ENCODE measurements at places on chromosomes 5 and 9.
A peak's percentile ranks its signal among the peaks of the same experiment; 100 is the strongest.

GRCh38 chr9:71647094-71647591 lies 121.2 kb downstream of the CEMIP2 start:
- H3K4me3 ChIP-seq: no peak overlapping the region
- H3K27ac ChIP-seq: peak overlapping the region; percentile 37
- no peaks in the 10 kb centered on the region for H3K36me3 ChIP-seq
- H3K27me3 ChIP-seq: no peaks in the 10 kb centered on the region

DNA sequence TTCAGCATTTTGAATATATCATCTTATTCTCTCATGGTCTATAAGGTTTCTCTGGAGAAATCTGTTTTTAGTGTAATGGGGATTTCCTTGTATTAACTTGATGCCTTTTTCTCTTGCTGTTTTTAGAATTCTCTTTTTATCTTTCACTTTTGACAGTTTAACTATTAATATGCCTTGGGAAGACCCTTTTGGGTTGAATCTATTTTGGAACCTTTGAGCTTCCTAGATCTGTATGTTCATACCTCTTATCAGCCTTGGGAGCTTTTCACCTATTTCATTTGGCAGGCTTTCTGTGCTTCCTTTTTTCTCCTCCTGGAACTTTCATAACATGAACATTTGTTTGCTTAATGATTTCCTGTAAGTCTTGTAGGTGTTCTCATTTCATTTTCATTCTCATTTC lies 22.2 kb downstream of the RCL1 start:
- no peak overlapping the region for H3K4me3 ChIP-seq
- H3K27ac ChIP-seq: peak overlapping the region; percentile 38
- H3K36me3 ChIP-seq: no peaks in the 10 kb centered on the region
- peaks cover 11% of the 10 kb centered on the region for H3K4me1 ChIP-seq

- no peak overlapping the region for H3K4me3 ChIP-seq
- no peaks in the 10 kb centered on the region for H3K27me3 ChIP-seq
- H3K36me3 ChIP-seq: no peaks in the 10 kb centered on the region
- no peaks in the 10 kb centered on the region for H3K4me1 ChIP-seq
Measured at GRCh38 chr9:69494763-69495162, 169.7 kb downstream of the ENTREP1 start.

DNA sequence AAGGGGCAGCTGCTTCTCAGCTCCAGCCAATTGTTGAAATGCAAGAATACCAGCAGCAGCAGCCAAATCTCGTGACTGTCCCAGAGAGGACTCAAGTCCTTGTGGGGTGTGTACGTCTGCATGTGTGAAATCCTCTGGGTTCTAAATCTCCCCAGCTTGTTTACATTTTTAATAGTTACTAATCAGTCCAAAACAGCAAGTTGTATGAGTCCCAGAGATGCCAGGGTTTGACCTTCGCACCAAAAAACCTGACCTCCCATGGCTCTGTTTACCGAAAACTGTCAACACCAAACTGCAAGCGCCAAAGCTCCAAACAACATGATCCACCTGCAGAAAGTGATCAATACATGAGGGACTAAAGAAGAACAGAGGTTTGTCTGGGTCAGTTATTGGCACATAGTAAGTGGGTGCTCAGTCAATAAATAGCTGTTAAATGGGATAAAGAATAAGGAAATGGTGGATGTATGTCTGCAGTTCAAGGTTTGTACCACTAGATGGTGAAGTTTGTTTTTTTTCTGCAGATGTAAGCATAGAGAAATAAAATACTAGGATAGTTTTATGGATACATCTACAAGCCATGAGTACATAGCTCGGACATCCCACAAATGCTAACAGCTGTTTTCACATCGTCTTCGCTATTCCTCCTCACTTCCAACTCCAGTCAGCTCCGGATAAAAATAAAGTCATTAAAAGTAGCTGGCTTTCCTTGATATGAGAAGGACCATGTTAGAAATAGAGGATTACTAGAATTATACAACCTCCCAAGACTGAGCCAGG lies 85.3 kb upstream of the ADRB2 start:
- H3K27ac ChIP-seq: no peak overlapping the region
- no peak for DNase-seq
- H3K36me3 ChIP-seq: no peaks in the 10 kb centered on the region
- peaks cover 10% of the 10 kb centered on the region for H3K4me1 ChIP-seq
- no peaks in the 10 kb centered on the region for H3K27me3 ChIP-seq
- H3K4me3 ChIP-seq: no peak overlapping the region

DNA sequence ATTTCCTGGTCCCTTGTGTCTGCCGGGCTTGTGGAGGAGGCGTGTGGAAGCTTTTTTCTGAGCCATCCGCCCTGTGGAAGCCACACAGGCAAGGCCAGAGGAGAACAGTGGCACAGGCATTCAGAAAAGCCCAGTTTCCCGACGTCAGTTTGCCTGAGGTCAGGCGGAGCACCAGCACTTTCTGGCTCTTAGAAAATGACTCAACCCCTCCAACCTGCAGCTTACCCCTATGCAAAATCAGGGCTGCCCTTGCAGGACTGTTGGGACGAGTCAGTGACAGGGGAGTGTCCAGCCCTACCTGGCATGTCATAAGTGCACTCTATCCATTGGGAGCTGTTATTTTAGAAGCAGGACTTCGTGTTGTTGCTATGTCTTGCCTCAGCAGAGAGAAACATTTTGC lies 216.0 kb downstream of the NR3C1 start:
- H3K27ac ChIP-seq: no peak overlapping the region
- peaks cover 9% of the 10 kb centered on the region for H3K4me1 ChIP-seq
- DNase-seq: no peak
- H3K36me3 ChIP-seq: no peaks in the 10 kb centered on the region
- H3K27me3 ChIP-seq: no peaks in the 10 kb centered on the region

GRCh38 chr9:124869986-124870560 lies 8.1 kb downstream of the ARPC5L start:
- peaks cover 21% of the 10 kb centered on the region for H3K36me3 ChIP-seq
- H3K27me3 ChIP-seq: no peaks in the 10 kb centered on the region
- DNase-seq: peak; percentile 84
- H3K27ac ChIP-seq: peak overlapping the region; percentile 97
- H3K4me3 ChIP-seq: peak overlapping the region; percentile 78

- no peak overlapping the region for H3K4me3 ChIP-seq
- H3K27ac ChIP-seq: no peak overlapping the region
- no peaks in the 10 kb centered on the region for H3K36me3 ChIP-seq
- H3K4me1 ChIP-seq: no peaks in the 10 kb centered on the region
Measured at GRCh38 chr5:64149857-64150521, 15.7 kb upstream of the RNF180 start.

GRCh38 chr5:35822511-35822910 lies 34.2 kb upstream of the IL7R start:
- H3K4me1 ChIP-seq: no peaks in the 10 kb centered on the region
- DNase-seq: no peak
- H3K27me3 ChIP-seq: no peaks in the 10 kb centered on the region
- H3K36me3 ChIP-seq: no peaks in the 10 kb centered on the region
- H3K27ac ChIP-seq: no peak overlapping the region

- no peaks in the 10 kb centered on the region for H3K4me1 ChIP-seq
- no peak for DNase-seq
- no peaks in the 10 kb centered on the region for H3K36me3 ChIP-seq
- H3K4me3 ChIP-seq: no peak overlapping the region
Measured at GRCh38 chr9:21681641-21682040, 120.8 kb upstream of the MTAP start.

DNA sequence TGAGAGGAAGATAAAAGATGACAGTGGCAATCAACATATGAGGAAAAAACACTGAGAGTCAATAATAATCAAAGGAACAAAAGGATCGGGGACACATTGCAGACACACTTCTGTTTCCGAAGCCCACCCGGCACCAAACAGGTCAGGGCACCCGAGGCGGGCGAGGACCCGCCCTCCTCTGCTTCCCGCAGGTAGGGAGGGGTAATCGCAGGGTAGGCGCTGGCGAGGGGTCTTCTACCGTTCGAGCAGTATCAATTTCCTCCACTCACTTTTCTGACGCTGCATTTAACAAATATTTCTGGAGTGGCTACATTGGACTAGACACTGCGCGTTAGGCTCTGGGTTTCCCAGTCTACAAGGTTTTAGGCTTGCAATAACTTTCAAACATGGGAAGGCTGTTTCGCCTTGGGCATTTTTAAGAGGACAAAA lies 1.3 kb downstream of the TXN start:
- H3K27ac ChIP-seq: peak overlapping the region; percentile 97
- H3K27me3 ChIP-seq: no peaks in the 10 kb centered on the region
- H3K4me1 ChIP-seq: peaks cover 28% of the 10 kb centered on the region
- DNase-seq: no peak
- peak overlapping the region; percentile 94 for H3K4me3 ChIP-seq
- H3K36me3 ChIP-seq: no peaks in the 10 kb centered on the region

DNA sequence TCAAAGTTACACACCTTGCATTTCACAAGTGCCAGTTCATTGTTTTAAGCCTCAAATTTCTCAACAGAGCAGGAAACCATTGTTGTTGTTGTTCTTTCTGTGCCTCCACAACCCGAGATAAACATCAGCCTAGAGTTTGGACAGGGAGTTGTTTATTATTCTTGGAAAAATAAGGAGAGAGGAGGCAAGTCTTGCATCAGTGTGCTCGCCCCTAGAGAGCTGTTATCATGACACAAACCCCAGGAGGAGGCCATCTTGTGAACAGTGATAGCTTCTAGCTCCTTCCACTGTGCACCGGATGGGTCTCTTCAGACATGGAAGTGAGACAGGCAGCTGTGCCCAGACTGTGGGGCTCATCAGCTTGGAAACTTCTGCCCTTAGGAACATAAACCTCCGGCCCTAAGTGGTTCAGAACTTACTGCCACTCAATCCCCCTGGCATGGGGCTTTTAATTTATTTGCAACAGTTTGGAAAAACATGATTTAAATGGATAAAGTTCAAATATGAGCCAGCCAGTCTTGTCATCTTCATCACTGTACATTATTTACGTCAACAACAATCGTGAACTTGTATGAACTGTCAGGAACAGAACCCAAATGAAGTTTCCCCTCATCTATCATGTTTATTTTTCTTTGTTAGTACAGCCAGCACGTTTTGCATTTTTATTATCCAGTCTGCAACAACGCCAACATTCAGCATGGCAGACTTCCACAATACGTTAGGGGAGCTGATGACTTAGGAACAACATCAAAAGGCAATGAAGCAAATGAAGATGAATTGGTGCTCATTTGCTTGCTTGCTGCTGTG lies 181.7 kb upstream of the S1PR3 start:
- H3K27ac ChIP-seq: no peak overlapping the region
- no peak overlapping the region for H3K4me3 ChIP-seq
- DNase-seq: no peak
- H3K27me3 ChIP-seq: no peaks in the 10 kb centered on the region

- no peaks in the 10 kb centered on the region for H3K4me1 ChIP-seq
- no peak for DNase-seq
- no peaks in the 10 kb centered on the region for H3K36me3 ChIP-seq
- no peak overlapping the region for H3K27ac ChIP-seq
- H3K27me3 ChIP-seq: no peaks in the 10 kb centered on the region
Measured at GRCh38 chr5:54959673-54960418, 25.5 kb downstream of the ESM1 start.

- no peak overlapping the region for H3K4me3 ChIP-seq
- H3K27ac ChIP-seq: no peak overlapping the region
- no peaks in the 10 kb centered on the region for H3K27me3 ChIP-seq
- DNase-seq: no peak
Measured at GRCh38 chr9:87278971-87279733, 218.5 kb upstream of the DAPK1 start.

DNA sequence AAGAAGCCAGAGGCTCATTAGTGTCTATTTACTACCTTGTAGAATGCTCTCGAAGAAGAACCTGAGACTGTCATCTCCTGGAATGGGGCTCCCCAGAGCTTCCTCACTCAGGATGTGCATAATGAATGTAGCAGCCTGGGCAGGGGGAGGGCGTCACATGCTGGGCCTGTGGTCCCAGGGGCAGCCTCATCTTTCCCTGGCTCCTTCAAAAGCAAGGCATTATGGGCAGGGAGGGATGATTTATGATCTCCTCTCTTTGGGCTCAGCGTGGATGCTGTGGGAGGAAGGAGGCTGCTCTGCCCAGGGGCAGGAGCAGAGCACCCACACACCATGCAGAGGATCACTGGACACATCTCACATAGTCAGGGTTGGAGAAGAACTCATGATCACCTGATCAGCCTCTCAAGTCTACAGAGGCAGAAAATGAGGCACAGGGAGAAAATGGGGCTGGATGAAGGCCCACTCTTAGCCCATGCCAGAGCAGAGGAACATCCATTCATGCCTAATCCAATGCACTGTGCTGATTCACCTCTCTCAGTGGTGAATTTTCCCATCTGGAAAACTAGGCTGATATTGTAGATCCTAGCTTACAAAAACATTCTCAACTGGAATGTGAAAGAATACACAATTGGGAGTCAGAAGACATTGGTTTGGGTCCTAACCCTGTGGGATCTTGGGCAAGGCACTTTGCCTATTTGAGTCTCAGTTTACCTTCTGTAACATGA lies 173.7 kb downstream of the CARTPT start:
- no peak for DNase-seq
- no peaks in the 10 kb centered on the region for H3K27me3 ChIP-seq
- no peak overlapping the region for H3K27ac ChIP-seq
- no peak overlapping the region for H3K4me3 ChIP-seq
- no peaks in the 10 kb centered on the region for H3K36me3 ChIP-seq

- H3K4me3 ChIP-seq: no peak overlapping the region
- H3K4me1 ChIP-seq: no peaks in the 10 kb centered on the region
- DNase-seq: no peak
- H3K27ac ChIP-seq: no peak overlapping the region
Measured at GRCh38 chr9:37324261-37324683, 98.2 kb upstream of the GRHPR start.

GRCh38 chr5:78648359-78649210 lies at the start of gene LHFPL2:
LHFPL2 (minus strand) TSS chr5:78648772; CDS start chr5:78510213, 138,559 bp downstream.
- H3K4me3 ChIP-seq: peak within 1 kb of the TSS; percentile 83
- H3K4me1 ChIP-seq: peaks cover 9% of the 10 kb centered on the region
- H3K36me3 ChIP-seq: no peaks in the 10 kb centered on the region
- peak within 1 kb of the TSS; percentile 93 for H3K27ac ChIP-seq

DNA sequence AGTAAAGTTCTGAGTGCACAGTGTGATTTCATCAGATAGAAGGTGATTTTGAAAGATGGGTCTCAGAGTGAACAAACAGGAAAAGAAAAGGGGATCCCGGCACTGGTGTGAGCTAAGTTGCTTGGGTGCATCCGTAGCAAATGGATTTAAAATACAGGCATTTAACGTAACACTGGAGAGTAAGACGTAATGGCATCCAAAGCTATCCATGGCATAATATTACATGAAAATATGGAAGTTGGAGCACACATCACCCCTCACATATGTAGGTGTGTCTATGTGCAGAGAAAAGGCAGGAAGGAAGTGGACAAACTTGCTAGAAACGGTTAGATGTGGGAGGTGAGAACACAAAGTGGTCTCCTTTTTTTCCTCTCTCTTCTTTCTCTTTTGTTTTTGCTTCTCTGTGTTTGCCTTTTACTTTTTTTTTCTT lies 38.2 kb upstream of the SEMA4D start:
- H3K4me3 ChIP-seq: no peak overlapping the region
- no peak for DNase-seq
- peak overlapping the region; percentile 72 for H3K27ac ChIP-seq
- peaks cover 3% of the 10 kb centered on the region for H3K4me1 ChIP-seq
- no peaks in the 10 kb centered on the region for H3K36me3 ChIP-seq

DNA sequence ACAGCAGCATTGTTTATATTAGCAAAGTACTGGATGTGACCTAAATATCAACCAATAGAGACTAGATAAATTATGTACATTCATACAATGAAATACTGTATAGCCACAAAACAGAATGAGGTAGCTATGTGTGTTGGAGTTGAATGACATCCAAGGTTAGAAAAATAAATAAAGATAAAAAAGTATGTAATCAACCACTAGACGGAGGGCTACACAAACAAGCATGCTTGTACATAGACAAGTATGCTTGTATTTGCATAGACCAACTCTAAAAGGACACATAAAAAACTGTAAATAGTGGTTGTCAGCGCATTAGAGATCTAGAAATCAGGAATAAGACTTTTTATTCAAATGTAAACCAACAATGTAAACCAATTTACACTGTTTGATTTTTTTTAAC lies 3.0 kb downstream of the FEM1C start:
- no peak for DNase-seq
- H3K27ac ChIP-seq: peak overlapping the region; percentile 94
- H3K36me3 ChIP-seq: no peaks in the 10 kb centered on the region
- peaks cover 38% of the 10 kb centered on the region for H3K4me1 ChIP-seq
- H3K27me3 ChIP-seq: no peaks in the 10 kb centered on the region
- peak overlapping the region; percentile 8 for H3K4me3 ChIP-seq

All from upper lobe of left lung (tissue), 6 donors.